ENCODE measurements at places on chromosomes 12 and 14.
A peak's percentile ranks its signal among the peaks of the same experiment; 100 is the strongest.

DNA sequence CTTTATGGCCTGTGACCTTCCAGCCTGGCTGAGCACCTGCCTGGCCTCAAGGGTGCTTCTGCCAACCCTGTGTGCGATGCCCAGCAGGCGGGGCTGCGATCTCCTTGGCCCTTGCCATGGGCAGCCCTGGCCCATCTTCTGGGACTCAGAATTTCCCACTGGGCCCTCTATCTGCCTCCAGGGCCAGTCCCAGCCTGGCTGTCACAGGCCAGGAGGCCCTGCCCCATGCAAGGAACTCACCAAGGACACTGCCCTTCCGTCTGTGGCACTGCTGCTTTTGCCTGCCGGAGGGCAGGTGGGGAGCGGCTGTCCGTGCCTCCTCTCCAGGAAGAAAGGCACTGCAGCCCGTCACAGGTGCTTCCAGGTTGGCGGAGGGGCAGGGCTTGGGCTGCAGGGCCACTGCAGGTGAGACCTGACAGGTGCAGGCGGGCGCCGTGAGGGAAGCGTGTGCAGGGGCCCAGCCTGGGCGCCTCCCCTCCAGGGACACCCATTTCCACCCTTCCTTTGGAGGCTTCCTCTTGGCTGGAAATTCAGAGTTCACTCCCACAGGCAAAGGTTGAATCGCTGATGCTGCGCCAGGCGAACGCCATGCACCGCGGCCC, 177.8 kb downstream of the KIF26A start:
- DNase-seq, result no peak

DNA sequence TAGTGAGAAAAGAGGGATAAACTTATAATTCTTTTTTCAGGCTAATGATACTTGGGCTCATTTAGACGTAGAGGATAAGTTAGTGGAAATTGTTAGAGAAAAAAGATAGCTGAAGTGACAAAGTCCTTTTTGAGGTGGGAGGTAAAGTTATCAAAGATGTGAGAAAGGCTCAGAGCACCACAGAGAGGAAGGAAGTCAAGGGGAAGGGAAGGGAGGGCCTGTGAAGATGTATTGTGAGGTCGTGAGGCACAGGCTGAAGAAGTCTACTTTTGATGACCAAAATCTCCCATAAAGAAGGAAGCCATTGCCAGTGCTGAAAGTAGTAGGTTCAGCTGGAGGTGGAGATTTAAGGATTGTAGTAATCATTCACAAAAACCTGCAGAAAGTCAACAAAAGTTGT, 19.4 kb upstream of the PTGDR start:
- no peak for DNase-seq

GRCh38 chr14:58640959-58641358, 3.2 kb downstream of the DACT1 start:
- DNase-seq, result no peak

DNA sequence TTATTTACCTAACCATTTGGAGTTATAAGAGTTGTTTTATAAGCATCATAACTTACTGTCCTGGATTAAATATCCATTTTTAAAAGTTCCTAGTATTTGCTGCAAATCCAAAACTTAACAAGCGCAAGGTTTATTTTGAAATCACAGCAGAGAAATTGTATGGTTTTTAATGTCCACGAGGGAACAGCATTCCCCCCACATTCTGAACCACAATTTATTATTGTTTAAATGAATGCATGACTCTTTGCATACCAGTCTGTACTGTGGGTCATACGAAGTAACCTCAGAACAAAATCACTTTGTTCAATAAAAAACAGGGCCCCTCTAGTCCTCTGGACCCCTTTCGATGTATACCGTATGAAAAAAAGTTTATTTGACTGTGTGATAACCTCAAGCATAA, 75.9 kb downstream of the DACT1 start:
- DNase-seq, result no peak

DNA sequence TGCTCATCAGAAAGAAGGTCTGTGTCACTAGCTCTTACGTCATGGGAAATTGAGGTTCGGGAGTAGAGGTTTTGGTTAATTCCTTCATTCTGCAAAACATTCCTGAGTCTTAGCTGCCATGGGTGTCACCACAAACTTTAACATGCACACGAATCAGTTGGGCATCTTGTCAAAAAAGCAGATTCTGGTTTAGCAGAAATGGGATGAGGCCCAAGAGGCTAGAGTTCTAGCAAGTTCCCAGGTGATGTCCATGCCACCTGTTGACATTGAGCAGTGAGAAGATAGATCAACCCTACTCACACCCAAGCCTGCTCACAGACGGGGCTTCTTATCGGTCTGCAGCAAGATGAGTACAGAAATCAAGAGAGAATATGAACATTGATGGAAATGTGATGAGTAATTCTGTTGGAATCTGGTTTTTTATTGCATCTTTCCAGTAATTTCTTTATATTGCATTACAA, 11.7 kb upstream of the RIN3 start:
- no peak for DNase-seq

DNA sequence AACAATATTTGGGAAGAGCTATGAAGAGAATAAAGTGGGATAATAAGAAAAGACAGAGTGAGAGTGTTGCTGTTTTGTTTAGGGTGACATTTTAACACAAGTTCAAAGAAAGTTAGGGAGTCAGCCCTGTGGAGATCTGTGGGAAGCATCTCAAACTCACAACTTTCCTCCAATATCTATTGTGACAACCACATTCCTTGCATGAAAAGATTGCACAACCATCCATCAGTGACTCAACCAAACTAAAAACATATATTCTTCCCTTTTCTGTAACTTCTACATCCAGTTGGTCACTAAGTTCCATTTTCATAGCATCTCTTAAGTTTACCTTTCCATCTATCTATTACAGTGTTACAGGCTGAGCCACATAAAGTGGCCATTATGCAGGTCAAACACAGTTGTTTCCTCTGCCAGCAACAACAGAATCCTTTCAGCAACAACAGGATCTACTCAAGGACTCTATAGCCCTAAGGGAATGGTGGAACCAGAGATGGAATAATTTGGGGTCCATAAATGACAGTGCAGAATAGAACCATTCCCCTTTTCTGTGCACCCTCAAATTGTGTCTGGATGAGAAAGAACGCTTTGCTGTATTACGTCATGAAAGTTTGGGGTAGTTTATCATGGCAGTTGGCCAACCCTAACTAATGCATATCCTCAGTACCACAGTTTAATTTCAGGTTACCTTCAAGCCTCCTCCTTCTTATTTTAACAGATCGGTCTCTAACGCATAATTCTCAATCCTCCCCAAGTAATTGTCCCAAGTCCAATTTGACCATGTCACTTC, 118.8 kb downstream of the ST8SIA1 start:
- DNase-seq, result no peak

GRCh38 chr12:112963227-112963861, 15.0 kb upstream of the OAS2 start:
- peak; percentile 24 for DNase-seq

DNA sequence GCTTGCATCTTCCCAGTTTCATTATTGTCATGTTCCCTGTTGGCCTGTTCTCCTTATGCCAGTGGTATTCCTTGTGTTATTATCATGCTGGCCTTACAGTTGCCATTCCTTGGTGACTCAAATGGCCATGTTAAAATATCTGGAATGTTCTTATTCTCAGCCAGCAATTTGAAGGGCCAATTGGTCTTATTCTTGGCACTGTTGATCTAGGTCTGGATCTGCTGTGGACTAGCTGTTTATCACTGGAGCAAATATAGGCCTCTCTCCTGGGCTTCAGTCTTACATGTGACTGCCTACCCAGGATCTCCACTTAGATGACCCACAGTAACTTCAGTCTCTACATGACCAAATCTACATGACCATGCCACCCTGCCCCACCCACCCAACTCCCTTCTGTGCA, 5.4 kb downstream of the CIPC start:
- no peak for DNase-seq

DNA sequence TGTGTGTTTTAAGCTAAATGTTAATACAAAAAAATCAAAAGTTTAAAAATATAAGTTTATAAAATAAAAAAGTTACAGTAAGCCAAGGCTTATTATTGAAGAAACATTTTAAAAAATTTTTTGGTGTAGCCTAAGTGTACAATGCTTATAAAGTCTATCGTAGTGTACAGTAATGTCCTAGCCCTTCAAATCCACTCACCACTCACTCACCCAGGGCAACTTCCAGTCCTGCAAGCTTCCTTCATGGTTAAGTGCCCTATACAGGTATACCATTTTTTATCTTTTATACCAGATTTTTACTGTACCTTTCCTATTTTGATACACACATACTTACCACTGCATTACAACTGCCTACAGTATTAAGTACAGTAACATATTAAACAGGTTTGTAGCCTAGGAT, 11.9 kb downstream of the UBE2N start:
- DNase-seq, result no peak

DNA sequence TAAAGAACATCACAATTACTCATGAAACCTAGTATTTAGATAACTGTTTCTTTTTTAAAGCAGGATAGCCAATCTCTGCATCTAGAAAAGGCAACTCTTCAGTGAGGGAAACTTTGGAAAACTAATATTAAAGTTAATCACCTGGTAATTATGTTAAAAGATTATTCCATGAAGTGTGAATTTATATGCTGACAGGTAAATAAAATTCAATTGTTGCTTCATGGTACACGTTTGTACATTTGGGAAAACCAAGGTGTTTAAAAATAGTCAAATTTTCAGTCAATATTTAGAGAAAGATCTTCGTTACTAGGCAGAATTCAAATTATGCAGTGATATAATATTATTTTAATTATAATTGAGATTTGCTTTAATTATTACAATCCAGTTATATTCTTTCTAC, 100.1 kb upstream of the LRFN5 start:
- DNase-seq, result no peak

GRCh38 chr12:95857156-95857555, 1.6 kb upstream of the SNRPF start:
- DNase-seq, result no peak

- no peak for DNase-seq
Measured at GRCh38 chr12:114812858-114813761, 129.1 kb upstream of the TBX3 start.

- no peak for DNase-seq
Measured at GRCh38 chr12:92478692-92479091, 224.1 kb upstream of the PLEKHG7 start.

DNA sequence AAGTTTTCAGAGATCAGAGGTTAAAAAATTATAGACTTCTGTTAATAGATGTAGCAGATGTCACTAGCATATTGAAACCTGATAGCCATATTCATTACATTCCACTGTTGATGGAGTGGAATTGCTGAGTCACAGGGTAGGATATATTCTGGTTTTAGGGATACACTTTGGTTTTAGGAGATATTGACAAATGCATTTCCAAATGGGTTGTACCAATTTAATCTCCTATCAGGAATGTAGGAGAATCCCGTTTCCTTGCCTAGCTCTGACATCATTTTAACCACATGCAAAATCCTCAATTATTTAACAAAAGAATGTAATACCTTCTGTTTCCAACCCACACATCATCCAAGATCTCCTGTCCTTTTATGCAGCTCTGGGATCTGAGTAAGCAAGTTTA, 30.7 kb upstream of the ESR2 start:
- no peak for DNase-seq

- DNase-seq, result no peak
Measured at GRCh38 chr14:86708846-86709339, 1178.9 kb downstream of the FLRT2 start.

- no peak for DNase-seq
Measured at GRCh38 chr12:100201604-100202423, 1.2 kb downstream of the ACTR6 start.

- DNase-seq, result no peak
Measured at GRCh38 chr12:62305778-62306177, 45.6 kb downstream of the USP15 start.

DNA sequence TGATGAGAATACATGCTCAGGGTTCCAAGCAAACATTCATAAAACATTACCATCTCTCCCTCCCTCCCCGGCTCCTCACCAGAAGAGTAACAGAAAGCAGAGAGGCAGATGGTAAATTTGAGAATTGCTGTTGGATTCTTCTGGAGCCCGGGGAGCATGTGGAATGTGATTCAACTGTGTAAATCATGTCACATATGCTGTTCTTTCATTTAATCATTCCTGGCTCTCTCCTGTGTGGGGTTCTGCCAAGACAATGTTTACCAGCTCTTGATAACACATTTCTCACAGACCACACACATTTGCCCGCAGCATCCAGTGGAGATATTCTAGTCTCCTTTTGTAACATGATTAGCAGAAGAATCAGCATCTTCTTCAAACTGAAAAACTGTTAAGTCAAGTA, 23.4 kb upstream of the NR2C1 start:
- DNase-seq, result no peak

DNA sequence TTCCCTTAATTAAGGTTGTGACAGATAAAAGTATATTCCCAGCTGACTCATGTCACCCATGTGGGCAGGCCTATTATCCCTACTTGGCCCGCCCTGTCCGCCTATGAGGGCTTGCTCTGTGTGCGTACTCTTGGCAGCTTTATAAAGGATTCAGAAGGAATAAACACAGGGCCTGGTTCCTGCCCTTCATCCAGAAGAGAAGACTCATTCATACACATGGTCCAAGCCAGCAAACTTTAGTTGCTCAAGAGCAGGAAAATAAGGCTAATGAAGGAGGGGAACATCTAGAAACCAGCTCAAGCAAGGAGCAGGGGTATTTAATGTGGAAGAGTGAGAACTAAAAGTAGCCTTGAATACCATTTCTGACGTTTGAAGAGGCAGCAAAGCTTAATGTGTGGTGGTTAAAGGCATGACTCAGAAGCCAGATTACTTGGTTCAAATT, 141.9 kb downstream of the CRADD start:
- DNase-seq, result peak; percentile 68

DNA sequence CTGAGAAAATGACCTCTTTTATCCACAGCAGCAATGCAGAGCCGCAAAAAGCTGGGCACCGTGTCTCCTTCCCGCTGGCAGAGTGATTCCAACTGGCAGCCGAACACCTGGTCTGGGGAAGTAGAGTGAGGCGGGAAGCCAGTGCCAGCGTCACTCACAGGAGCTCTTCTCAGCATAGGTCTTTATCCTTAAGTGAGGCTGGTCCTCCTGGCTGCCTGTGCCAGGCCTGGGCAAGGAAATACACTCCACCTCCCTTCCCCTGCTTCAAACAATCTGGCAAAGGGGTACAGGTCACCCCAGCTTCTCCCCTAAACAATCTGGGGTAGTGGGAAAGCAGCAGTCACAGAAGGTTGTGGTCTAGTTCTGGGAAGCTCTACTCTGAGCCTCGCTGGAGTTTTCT, 4.8 kb downstream of the ARHGAP9 start:
- no peak for DNase-seq

DNA sequence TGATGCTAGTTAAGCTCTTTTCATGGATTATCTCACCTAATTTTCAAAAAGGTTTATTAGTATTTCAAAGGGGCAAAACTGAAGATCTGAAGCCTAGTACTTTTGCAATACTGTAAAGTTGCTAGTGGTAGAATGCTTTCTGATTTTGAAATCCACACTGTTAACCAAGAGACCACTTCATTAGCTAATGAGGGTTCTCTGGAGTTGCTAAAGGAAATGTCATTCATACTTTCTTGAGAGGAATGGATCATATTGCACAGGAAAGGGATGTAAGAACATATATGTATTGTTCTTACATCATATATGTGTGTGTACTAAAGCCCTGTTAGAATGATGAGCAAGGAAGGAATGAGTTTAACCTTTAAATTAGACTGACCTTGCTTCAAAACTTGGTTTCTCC, 39.0 kb upstream of the LDHB start:
- DNase-seq, result no peak

Measured in hypothalamus (tissue), 51 donors.